ENCODE measurements at places on chromosomes 5 and 9.

DNA sequence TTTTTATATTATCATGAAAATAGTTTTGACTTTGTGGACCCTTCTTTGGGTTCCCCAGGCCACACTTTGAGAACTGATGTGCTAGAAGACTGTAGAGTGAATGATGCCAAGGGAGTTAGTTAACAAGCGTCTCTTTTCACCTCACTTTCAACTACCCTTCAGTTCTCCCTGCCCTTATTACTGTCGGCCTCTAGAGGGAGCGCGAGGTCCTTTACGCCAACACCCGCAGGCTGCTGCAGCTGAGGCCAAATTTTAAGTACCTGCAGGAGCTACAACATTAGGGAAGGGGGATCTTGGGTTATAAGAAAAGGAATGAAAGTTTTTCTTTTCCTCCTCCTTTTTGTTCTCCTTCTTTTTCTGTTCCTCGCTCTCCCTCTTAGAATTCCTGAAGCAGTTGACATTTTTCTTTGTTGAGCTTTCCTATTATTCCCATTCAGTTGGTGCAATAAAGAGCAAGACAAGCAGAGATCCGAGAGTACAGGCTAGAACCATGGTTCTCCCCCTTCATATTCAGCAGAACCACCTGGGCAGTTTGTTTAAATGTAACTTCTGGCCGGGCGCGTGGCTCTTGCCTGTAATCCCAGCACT lies 84.0 kb downstream of the ZFAND5 start:
- peak; percentile 70 for DNase-seq

DNA sequence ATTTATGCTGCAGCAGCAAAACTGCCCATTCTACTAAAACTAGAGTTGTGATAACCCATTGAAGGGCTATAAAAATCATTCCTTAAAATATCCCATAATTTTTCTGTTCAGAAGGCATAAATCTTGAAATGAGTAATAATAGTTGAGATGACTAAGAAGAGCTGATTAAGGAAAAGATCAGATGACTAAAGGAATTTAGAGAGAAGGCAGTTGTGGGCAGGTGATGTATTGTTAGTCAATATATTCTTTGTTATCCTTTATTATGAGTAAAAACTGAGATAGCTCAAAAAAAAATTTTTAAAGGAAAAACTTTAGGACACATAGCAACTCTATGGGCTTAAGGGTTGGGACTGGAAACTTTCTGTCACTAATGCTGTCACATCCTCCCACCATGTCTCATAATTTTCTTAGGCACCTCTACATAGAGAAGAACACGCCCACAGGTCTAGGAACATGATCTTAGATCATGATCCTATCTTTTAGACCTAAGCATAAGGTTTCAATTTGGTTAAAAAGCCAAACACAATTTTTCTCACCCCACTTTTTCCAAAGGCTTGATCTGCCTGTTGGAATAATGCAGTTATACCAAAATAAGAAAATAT lies 597.5 kb upstream of the MEF2C start:
- no peak for DNase-seq

DNA sequence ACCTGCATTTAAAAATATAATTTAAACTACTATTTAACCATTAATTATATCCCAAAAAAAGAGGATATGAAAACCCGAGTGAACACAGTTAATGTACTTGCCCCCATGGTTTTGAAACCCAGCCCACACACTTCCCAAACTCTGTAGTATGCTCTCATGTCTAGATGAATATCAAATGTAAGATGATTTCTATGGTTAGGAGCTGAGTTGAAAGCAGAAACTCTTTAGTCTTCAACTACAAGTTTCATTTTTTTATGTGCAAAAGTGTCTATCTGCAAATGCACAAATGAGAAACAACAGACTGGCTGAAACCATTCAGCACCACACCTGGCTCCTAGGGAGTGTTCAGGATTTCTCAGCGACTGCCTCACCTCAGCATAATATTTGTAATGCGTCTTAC lies 183.3 kb downstream of the SEMA5A start:
- DNase-seq = no peak

DNA sequence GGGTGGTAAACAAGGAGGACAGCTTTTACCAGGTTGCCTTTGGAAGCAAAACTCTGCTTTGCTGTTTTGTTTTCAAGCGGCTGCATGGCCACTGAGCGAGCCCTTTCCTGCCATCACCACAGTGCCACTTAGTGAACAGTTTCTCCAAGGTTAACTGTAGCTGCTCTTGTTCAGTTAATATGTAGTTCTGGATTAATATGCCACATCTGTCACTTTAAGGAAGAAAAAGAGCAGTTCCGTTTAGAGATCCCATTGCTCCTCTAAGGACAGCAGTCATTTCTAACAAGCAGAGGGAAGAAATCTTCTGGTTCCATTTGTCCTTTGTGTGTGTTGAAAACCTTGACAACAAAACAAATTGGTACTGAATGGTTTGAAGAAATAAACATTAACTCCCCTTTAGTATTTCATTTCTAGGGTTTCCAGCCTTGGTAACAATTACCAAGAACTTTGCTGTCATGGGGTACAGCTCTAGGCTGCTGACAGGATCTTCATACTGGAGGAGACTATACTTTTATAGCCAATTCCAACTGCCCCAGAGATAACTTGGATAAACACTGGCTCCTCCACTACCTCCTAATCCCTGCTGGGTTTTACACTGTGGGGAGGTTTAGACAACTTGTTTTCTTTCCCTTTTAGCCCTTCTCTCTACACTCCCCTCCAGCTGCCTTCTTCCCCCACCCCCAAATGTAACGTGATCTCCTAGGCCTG lies 10.3 kb upstream of the ABL1 start:
- DNase-seq = no peak

- no peak for DNase-seq
Measured at GRCh38 chr9:137295238-137295811, 6.7 kb downstream of the NRARP start.

- no peak for DNase-seq
Measured at GRCh38 chr5:5140479-5141338, 579 bp downstream of the ADAMTS16 start.
